Forelimb muscle (tissue), 1 donor: ENCODE measurements at places on chromosomes 7 and 10.

DNA sequence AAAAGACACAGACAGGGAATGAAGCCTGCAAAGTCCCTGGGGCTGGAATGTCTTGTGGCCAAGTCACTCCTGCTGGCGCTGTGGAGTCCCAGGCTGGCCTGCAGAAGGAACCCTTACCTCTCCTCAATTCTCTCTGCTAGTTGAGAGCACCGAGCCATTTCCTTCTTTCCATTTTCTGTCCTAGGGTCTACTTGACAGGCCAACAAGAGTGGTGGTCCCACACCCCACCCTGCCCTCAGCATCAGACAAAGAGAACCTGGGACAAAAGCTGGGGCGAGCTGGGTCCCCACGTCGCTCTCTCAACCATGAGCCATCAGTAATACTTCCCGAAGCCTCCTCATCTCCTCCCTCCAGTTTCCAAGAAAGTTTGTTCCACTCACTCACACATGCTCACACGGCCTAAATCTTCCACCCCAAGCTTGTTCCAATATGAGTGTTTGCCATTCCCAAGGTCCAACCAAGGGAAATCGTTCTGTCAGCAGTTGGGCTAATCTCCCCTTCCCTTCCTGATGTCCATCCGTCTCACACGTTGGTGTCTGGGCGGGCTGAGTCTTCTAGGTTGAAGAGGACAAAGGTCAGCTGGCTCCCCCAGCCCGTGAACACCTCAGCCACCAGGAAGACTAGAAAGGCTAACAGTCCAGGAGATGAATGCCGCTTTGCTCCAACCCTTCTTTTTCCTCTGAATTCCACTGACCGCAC lies 44.3 kb downstream of the CLEC2L start:
- DNase-seq, result no peak

- no peak for DNase-seq
Measured at GRCh38 chr7:133936074-133936473, 191.1 kb upstream of the LRGUK start.

GRCh38 chr10:91901784-91902677 lies 7.3 kb downstream of the FGFBP3 start:
- DNase-seq, result no peak

GRCh38 chr7:20233362-20233761 lies 16.2 kb upstream of the MACC1 start:
- DNase-seq, result no peak

GRCh38 chr7:122006687-122007086 lies 133.7 kb downstream of the PTPRZ1 start:
- DNase-seq, result no peak

DNA sequence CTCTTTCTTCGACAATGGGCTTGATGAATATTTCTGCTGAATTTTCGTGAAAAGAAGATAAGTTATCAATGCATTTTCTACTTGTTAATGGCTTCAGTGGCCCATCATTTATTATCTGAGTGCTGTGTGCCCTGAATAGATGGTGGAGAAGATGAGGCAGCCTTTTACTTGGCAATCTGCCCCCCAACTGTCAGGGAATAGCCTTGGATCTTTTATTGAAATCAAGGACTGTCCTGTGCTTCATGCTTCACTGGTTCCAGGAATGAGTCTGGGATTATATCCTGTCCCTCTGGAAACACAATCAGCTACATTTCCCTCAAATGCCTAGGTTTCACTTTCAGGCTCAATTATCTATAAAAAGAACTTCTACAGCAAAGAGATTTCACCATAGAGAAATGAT lies 75.9 kb upstream of the NXPH1 start:
- DNase-seq, result no peak

GRCh38 chr10:84681781-84682180 lies 353.4 kb downstream of the CCSER2 start:
- no peak for DNase-seq

DNA sequence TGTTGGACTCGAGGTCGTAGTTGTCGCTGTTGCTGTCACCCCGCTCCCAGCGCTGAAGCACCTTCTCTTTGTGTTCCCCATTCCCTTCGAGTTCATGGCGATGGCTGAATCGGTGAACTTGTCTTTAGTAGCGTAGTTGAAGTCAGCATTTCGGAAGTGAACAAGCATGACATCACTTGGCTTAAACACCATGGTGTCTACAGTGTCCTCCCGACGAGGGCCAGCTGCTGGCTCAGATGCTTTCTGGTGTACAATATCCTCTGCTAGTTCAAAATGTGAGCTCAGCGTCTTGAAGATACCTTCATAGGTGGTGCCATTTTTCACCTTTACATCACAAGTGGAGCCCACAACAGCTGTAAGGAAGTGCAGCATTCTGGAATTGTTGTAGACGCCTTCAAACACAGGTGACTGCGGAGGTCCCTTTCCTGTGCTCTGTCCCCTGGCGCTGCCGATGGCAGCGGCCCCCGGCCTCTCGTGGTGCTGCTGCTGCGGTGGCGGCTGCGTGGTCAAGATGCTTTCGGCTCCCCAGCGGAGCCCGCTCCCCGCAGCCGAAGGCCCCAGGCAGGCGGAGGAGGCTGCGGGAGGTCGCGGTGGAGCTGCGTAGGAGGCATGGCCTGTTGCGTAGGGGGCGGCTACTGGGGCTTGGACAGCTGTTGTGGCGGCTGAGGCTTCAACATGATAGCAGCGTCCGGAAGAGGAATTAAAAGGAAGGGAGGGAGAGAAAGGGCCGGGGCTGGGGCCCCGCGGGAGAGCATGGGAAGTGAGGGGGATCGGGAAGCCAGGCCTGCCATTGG lies 59.3 kb downstream of the ANKMY2 start:
- DNase-seq, result no peak

- no peak for DNase-seq
Measured at GRCh38 chr10:116371737-116372136, 47.5 kb downstream of the CCDC172 start.

DNA sequence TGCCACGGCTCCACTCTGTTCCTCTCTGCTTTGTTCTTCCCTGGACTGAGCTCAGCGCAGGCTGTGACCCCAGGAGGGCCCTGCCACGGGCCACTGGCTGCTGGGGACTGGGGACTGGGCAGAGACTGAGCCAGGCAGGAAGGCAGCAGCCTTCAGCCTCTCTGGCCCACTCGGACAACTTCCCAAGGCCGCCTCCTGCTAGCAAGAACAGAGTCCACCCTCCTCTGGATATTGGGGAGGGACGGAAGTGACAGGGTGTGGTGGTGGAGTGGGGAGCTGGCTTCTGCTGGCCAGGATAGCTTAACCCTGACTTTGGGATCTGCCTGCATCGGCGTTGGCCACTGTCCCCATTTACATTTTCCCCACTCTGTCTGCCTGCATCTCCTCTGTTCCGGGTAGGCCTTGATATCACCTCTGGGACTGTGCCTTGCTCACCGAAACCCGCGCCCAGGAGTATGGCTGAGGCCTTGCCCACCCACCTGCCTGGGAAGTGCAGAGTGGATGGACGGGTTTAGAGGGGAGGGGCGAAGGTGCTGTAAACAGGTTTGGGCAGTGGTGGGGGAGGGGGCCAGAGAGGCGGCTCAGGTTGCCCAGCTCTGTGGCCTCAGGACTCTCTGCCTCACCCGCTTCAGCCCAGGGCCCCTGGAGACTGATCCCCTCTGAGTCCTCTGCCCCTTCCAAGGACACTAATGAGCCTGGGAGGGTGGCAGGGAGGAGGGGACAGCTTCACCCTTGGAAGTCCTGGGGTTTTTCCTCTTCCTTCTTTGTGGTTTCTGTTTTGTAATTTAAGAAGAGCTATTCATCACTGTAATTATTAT lies 1.2 kb downstream of the CLDN4 start:
- DNase-seq, result no peak

DNA sequence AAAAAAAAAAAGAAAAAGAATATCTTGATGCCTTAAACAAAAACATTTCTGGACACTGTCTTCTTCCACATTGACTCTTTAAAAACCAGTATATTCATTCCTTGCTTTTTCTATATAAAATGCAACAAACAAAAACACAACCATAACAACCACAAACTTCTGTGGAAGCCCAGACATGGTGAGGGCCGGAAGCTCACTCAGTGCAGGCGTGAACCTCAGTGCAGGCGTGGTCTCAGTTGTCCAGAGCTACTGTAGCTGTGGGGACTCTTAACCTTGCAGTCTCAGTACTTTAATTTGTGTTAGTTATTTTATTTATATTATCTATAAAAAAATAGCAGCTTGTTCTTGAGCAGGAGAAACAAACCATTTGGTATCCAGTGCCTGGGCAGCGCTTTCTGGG lies 131.8 kb downstream of the DOCK1 start:
- no peak for DNase-seq

DNA sequence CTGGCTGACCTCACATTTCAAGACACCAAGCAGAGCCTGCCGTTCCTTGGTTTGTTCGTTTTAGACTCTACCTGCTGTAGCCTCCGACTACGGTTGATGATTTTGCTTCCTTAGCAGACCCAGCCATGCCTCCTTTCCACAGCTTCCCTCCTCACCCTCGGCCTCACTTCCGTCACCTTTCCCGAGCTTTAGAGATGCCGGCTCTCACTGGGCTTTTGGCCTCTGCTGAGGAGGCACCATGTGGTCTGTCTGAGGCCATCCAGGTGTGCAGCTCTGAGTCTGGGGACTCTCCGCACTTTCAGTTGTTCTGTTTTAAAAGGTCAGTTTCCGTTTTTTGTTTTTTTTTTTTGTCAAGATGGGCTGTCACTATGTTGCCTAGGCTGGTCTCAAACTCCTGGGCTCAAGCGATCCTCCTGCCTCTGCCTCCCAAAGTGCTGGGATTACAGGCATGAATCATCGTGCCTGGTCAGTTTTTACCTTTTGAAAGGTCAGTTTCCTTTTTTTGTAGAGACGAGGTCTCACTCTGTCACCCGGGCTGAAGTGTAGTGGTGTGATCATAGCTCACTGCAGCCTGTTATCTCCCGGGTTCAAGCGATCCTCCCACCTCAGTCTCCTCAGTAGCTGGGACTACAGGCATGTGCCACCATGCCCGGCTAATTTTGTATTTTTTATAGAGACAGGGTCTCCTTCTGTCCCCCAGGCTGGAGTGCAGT lies 11.7 kb downstream of the ORAI2 start:
- DNase-seq, result no peak

GRCh38 chr7:144132262-144132661 lies 9.3 kb downstream of the OR2A14 start:
- DNase-seq, result no peak

GRCh38 chr7:147146169-147146568 lies 1029.6 kb downstream of the CNTNAP2 start:
- DNase-seq, result no peak

- DNase-seq, result no peak
Measured at GRCh38 chr10:117860823-117861222, 185.9 kb downstream of the RAB11FIP2 start.

- peak; percentile 71 for DNase-seq
Measured at GRCh38 chr10:130179640-130180039, 43.4 kb downstream of the GLRX3 start.

DNA sequence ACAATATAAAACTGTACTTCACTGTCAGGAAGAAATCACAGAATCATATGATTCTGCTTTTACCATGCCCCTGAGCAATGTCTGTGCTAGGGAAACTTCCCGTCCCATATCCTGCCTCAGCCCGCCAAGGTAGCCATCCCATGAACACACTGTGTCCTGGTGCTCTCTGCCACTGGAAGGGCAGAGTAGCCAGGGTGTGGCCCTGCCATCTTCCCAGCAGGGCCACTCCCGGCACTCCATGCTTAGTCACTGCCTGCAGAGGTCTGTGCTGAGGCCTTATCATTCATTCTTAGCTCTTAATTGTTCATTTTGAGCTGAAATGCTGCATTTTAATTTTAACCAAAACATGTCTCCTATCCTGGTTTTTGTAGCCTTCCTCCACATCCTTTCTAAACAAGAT lies 31.8 kb downstream of the AP3M1 start:
- no peak for DNase-seq

DNA sequence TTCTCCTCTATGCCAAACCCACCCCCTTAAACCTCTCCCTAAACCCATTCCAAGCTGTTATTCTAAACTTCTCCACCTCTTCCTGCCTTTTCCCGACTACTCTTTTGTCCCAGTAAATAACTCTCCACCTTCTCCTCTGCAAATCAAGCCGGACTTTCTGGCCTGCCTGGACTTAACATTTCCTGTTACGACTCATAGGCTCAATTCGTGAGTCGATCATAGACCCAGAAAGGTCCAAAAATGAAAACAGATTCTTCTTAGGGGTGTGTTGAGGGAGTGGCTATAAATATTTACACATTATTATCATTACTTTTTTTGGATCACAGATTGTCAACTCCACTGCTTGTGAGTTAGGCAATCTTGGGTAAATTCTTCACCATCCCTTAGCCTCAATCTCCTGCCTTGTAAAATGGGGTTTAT lies 59.0 kb upstream of the HABP2 start:
- peak; percentile 61 for DNase-seq

- DNase-seq, result no peak
Measured at GRCh38 chr7:1252540-1253090, 19.9 kb downstream of the UNCX start.

- DNase-seq, result no peak
Measured at GRCh38 chr7:28037220-28038010, 143.2 kb downstream of the JAZF1 start.

GRCh38 chr10:5040781-5041470 lies 37.3 kb upstream of the AKR1C2 start:
- DNase-seq, result no peak

- no peak for DNase-seq
Measured at GRCh38 chr7:47707583-47707982, 125.7 kb upstream of the TNS3 start.

- no peak for DNase-seq
Measured at GRCh38 chr10:70493660-70494234, 15.2 kb downstream of the PALD1 start.

DNA sequence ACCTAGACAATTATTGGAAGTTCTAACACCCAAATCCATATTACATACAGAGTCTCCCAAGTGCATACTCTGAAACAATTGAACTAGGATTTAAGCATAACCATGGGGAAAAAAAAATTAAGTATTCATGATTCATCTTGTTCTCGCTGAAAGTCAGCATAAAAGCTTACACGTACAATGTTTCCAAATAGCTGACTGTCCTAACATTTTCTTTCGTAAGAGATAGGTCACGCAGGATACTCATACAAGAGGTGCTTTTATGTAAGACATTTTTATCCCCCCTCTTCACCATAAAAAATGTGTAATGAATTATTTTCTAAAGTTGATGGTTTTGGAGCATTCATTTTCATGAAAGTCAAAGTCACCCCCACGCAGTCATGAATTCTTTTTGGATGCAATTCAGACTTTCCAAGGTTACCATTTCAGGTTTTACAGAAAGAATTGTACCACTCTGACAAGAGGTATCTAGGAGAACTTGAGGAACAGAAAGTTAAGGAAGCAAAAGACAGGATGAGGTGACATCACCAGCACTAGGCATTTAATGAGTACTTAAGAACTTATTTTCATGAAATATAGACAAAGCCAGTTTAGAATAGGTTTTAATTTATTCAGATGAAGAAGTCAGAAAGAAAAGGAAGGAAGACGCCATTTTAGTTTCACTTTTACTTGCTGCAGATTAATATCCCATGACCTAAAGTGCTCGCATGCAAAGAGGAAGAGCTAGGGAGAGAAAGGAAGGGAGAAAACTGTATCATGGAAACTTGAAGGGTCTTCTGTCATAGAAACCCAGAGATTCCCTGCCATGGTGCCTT lies 55.8 kb downstream of the TMEM26 start:
- no peak for DNase-seq
